Amniotic stem cell (primary cell): ENCODE measurements at places on chromosomes 12 and 14.

GRCh38 chr14:76687611-76688382 is 73.5 kb upstream of the VASH1 start:
- DNase-seq, result no peak

DNA sequence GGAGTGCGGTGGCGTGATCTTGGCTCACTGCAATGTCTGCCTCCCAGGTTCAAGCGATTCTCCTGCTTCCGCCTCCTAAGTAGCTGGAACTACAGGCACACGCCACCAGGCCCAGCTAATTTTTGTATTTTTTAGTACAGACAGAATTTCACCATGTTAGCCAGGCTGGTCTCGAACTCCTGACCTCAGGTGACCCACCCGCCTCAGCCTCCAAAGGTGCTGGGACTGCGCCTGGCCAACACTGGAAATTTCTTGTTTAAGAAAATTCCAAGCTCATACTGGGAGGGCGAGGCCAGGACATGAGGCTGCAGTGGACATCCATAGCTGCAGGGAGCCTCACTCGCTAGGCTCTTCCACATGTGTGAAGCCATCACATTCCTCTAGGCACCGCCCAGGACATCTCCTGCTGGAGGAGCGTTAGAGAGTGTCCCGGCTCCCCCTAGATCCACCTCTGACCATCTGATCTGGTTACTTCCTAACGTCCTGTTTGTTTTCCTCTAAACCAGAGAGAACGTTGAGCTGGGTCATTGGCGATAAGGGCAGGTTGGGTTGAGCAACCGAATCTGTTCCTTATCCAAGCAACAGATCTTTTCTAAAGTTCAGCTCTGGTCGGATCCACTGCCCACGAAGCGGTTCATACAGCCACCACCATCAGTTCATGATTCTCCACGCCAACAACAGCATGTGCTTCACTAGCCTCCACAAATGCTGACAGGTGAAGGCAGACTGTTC is 108.2 kb upstream of the MED13L start:
- no peak for DNase-seq

GRCh38 chr14:93163564-93163963 is 21.1 kb downstream of the MOAP1 start:
- no peak for DNase-seq

- DNase-seq, result no peak
Measured at GRCh38 chr12:12441843-12442461, 85.1 kb downstream of the BORCS5 start.

DNA sequence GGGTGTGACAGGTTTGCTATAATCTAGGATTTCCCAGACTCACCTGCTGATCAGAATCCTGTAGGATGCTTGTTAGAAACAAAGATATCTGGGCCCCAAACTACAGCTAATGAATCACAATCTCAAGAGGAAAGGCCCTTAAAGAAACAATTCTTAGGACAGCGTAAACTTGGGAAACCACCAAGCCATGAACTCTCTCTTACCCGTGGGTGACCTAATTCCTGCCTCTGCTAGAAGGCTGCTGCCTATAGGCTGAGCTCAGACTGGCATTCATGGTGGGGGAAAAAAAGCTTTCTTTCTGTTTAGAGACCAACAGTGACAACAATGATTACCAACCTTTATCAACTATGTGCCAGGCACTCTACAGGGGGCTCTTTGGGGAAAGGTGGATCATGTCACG is 213.9 kb upstream of the FKBP4 start:
- no peak for DNase-seq

GRCh38 chr12:16198884-16199283 is 78.6 kb downstream of the SLC15A5 start:
- no peak for DNase-seq

DNA sequence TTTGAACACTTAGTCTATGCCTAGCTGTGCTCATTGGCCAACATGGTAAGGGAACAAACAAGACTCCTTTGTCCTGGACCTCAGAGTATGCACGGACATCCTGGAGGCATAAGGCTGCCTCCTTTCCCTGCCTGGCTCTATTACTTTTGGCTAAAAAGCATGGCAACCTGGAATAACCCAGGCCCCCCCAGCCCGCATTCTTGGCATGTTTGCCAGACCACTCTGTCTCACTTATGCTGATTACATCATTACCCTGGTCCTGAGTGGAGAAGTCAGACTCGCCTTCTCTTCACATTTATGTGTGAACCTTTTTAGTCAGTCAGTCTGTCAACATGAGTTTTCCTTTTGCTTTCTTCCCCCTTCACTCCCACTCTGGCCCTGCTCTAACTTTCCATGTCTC is 58.0 kb upstream of the ELK3 start:
- no peak for DNase-seq

DNA sequence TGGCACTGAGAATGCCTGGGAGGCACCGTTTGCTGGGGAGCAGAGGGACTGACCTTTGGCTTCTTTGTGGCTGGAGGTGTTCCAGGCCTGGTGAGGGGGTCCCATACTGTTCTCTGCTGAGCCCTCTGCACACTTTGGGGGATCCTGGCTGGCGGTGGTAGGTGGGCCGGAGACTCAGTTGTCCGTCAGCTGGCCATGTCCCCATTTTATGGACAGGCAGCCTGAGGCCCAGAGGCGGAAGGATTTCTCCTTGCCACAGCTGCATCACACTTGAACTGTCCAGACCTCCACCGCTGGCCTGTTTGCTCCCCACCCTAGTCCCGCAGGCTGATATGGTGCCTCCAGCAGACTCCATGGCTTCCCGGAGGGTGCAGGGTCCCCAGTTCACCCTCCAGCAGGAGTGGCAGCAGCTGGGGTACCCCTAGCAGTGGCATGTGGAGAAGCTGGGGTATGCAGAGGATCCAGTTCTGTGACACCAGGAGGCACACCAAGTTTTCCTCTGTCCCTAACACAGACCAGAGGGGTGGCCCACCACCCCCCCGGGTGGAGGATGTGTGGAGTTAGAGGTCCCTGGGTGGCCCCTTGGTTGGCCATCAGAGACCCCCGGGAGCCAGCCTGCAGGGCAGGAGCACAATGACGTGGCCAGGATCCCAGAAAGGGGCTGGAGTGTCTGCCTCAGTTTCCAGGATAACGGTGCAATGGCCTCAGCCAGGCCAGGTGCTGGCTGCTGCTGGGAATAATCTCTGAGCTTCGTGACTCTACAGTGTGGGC is 14.8 kb downstream of the SLC25A29 start:
- DNase-seq, result no peak

DNA sequence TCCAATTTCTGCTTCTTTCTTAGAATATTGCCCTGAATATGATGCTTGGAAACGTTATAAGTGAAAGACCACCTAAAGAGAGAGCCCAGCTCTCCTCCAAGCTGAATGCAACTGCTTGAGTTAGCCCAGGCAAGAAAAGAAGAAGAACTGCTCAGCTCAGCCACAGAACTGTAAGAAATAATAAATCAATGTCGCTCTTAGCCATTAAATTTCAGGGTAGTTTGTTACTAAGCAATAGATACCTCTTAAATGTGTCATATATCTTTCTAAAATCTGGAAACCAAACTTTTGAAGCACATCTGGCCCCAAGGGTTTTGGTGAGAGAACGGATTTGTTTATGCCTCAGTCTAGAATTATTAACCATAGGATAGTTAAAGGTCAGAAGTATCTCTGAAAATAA is 50.4 kb downstream of the SLC6A15 start:
- DNase-seq, result no peak

- DNase-seq, result no peak
Measured at GRCh38 chr14:81193924-81194633, 26.7 kb downstream of the GTF2A1 start.

- DNase-seq, result no peak
Measured at GRCh38 chr14:62071039-62071438, 308.8 kb downstream of the SNAPC1 start.

DNA sequence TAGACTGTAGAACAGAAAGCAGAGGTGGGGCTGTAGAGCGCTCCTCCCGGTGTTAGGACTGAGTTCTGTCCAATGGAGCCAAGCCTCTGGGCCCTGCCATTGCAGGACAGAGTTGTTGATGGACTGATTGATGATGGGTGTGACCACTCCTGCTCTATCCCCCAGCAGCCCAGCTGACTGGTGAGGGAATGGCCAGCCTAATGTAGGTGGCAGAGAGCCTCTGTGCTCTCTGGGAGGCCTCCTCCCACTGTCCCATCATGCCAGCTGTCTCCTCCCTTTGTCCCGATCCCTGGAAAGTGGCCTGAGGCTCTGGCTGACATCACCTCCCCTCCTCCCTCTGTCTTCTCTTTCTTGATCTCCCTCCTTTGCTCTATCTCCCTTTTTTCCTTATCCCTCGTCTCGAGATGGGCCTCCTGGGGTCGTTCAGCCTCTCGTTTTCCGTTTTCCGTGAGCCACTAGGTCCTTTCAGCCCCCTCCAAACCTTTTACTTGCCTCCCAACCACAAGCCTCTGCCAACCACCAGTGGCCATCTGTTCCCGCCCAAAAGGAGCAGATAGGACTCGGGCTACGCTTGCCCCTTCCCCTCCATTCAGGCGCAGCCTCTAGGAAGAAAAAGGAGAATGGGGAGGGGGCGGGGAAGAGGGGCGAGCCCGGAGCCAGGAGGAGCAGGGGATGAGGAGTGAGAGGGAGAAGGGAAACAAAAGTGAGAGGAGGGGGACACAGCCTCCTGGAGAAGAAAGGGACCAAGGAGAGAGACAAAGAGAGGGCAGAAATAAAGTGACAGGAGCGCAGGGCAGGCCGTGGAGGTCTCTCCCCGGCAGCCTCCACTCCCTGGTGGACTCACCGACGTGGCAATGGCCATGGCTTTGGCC is 572 bp downstream of the EFS start:
- DNase-seq, result no peak

- no peak for DNase-seq
Measured at GRCh38 chr12:75704208-75704607, 192.8 kb upstream of the KRR1 start.

- no peak for DNase-seq
Measured at GRCh38 chr14:95346820-95347219, 27.1 kb upstream of the CLMN start.

DNA sequence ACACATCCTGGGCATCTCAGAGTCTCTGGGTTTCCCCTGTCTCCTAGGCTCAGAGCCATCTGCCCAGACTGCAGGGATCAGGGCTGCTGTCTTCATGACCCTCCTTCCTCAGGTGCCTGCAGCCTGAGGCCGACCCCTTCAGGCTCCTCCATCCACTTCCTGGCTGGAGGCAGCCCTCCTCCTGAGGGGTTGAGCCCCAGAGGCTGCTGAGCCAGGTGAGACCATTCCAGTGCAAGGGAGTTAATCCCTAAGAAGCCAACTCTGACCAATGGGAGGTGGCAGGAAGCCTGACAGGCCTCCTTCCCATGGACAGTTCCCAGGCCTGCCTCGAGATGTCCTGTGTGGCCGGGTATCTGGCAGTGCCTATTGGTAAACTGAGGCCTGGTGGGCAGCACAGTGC is 8.4 kb upstream of the PPP4R4 start:
- DNase-seq, result no peak

- peak; percentile 23 for DNase-seq
Measured at GRCh38 chr12:25557830-25558436, 4.8 kb upstream of the LMNTD1 start.

- DNase-seq, result no peak
Measured at GRCh38 chr12:165862-166368, 48.0 kb downstream of the SLC6A12 start.

GRCh38 chr12:75638792-75639191 is 127.4 kb upstream of the KRR1 start:
- no peak for DNase-seq

DNA sequence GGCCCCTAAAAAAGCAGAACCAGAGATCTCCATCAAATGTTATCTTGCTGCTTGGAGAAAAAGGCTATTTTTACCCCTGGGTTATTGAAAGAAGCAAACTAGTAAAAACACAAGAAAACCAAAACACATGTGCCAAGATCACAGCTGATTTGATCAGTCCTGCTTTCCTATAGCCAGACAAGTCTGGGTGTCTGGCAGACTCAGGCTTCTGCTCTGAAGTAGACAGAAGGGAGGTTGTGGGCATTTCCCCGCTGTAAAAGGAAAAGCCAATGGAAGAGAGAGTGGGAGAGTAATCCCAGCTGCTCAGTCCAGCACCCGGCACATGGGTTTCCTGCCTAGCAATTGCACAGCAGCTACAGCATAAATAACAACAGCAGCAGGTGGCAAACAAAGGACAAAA is 177.9 kb downstream of the PHLDA1 start:
- no peak for DNase-seq

DNA sequence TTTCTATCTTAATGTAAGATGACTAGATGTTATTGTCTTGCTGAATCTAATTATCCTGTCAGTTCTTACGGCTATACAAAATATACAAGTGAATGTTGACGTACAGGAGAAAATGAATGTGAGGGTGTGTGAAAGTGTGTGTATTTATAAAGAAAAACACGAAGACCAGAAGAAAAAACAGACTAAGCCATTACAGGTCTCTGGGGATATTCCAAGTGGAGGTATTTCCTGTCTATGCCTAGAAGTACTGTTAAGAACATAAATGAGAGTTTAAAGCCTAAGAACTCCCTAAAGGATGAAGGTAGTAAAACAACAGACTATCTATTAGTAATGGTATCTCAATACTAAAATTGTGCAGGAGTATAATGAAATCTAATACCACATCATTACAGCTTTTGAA is 7.6 kb downstream of the MDM1 start:
- no peak for DNase-seq

DNA sequence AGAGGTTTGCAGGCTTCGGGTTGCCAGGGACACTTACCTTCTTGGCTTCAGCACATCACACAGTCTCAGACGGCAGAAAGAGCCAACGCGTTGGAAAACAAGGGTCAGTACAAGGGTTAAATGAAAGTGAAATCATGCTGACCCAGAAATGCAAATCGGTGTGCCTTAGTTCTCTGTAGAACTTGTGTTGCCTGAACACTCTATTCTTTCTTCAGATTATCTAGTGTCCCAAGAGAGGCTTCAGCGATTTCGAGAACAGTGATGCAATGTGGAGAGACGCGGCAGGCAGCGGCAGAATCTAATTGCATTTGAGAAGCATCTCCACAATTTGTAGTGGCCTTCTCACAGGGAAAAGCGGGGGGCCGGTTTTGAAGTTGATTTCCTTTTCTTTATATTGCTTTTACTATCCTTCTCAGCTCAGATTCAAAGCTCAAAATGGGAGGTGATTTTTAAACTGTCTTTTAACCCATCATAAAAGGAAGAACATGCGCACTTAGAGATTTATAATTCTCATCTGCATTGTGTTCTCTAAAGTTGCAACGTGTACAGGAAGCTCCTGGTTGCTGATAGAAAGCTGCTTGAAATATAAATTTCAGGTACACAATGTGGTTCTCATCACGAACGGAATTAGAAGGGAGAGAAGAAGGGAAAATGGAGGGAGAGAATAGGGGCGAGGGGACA is 67.8 kb upstream of the EGLN3 start:
- DNase-seq, result no peak

GRCh38 chr12:51759175-51759574 is 89.3 kb downstream of the FIGNL2 start:
- no peak for DNase-seq

DNA sequence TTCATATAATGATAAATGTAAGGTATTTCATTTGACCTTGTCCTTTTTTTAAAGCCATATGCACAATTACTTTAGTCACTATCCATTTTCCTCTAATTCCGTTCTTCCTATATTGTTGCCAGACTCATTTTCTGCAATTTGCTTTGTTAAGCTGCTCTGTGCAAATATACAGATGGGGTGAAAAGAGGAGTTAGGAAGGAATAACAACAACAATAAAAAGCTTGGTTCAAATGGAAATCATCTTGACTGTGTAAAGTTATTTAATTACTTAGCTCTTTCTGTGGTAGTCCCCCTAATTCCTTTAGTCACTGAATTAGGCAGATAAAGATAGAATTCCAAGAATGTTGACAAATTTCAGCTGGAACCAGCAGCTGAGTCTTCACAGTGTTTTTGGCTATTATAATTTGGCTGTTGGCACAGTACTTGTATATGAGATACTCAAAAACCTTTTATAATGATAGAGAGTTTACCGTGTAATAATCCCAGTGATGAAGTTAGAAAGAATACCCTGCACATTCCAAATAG is 838.0 kb downstream of the RPS29 start:
- no peak for DNase-seq
